Left hindlimb (tissue), 1 donor: ENCODE measurements at places on chromosomes 7 and 10.

- no peak for DNase-seq
Observed at GRCh38 chr7:108384716-108385483, 71.3 kb downstream of the NRCAM start.

DNA sequence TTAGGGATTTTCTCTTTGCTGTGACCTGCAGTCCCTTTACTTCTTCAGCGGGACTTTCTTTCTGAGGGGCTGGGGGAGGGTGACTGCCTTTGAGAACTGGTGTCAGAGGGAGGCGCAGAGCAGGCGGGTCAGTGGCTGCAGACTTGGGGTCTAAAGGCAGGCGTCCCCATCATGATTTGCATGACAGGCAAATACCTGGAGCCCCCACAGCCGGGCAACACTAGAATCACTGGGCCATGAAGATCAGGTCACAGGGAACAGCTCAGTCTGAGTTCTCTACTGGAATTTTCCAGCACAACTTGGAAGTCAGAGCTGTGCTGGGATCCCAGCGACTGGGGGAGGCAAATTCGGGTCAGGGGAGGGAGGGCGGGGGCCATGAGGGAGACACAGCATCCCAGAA is 29.2 kb upstream of the PITRM1 start:
- no peak for DNase-seq

DNA sequence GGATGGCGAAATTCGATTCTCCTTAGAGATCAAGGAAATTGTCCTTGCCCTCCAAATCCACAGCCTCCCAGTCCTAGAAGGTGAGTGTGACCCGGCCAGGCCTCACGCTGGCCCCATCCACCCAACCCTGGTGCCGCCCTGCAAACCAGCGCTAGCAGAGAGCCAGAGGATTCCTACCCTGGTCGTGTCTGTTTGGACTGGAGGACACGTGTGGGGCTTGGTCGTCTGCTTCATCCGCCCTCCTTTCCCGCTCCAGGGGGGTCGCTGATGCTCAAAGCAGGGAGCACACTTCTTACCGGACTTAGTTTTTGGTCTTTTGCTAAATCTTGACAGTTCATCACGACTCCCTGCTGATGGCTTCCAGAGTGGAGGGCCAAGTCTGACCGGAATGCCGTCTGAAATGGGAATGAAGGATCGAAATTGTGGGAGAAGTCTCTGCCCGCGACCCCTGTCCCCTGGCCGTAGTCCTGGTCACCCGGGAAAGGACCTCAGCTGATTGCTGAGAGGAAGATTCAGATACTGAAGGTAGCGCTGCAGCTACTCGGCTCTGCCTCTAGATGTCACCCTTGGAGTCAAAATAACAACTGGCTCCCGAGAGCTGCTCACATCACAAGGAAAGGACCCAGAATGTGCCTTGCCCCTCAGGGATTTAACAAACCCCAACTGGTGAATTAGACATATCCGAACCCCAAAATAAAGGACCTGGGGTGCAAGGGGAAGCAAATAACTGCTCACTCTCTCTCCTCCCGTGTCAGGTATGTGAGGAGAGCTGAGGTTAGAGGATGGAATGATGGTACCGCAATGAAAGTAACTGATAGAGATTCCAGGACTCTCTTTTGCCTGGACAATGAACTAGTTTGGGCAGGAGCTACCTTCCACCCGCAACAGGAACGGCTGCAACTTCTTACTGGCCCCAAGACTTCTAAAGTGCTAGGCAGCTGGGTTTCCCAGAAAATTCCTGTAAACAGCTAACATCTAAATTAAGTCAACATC is 23.5 kb upstream of the ORC5 start:
- DNase-seq = peak; percentile 41

DNA sequence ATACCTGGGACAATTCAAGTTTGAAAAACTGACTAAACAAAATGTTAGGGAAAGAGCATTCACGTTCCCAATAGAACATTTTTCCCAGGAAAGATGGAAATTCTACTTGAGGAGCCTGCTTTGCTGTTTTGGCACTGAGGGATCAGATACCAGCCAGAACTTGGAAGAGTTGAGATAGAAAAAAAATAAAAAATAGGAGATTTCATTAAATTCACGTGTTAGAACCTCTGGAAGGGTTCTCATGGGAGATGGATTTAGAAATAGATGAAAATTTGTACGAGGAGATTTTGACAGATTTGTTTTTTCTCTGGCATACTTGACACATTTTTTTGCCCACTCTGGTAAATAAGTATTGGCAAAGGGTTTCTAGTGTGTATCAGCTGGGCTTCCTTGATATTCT is 63.7 kb downstream of the CELF2 start:
- DNase-seq = no peak

DNA sequence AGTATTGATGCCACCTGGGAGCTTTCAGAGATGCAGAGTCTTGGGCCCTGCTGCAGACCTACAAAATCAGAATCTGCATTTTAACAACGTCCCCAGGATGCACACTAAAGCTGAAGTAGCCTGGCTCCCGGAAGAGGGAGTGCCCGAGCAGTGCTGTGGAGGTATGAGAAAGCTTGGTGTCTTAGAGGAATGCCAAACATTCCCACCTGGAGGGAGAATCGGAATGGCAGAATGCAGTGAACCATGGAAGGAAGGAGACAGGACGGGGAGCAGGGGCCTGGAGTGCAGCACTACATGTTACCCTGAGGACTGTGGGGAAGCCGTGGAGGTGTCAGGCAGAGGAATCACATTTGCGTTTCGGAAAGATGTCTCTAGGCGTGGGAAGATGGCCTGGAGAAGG is 90.9 kb downstream of the AOAH start:
- DNase-seq = no peak

DNA sequence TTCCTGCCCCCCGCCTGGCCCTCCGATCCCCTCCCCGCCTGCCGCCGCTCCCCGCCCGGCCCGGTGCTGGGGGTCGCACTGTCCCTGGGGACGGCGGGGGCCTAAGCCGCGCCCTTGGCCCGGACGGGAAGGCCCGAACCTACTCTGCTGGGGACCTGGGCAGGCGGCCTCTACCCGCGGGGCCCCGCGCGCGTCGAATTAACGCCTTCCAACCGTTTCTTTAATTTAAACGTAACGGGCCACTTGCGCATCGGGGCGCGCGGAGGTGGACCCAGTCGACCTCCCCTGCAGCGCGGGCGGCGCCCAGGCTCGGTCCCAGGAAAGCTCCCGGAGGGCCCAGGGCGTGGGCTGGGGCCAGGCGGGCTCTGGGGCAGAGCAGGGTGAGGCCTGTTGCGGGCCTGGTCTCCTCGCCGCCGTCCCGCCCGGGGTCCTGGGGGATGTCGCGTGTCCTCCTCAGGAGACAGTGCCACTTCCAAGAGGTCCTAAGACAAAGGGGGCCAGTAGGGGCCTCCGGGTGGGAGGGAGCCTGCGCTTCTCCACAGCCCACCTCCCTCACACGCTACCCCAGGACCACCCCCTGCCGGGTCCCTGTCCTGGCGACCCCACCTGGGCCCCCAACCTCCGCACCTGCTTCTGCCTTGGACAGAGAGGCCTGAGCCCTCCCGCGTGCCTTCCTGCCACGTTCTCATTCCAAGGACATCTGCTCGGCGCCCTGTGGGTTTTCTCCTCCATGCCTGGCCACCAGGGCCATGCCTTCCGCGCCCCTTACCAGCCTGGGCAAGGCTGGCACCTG is 658 bp upstream of the PTPRN2 start:
- DNase-seq = no peak

DNA sequence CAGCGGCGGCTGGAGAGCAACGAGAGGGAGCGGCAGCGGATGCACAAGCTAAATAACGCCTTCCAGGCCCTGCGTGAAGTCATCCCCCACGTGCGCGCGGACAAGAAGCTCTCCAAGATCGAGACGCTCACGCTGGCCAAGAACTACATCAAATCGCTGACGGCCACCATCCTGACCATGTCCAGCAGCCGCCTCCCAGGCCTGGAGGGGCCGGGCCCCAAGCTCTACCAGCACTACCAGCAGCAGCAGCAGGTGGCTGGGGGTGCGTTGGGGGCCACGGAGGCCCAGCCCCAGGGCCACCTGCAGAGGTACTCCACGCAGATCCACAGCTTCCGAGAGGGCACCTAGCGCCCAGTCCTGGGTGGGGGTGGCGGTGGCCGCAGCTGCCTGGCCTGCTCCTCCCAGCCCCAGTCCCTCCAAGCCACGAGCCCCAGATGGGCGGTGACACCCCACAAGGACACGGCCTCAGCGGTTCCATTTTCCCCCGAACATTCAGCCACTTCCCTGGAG is 1.3 kb downstream of the BHLHA15 start:
- no peak for DNase-seq

- DNase-seq = no peak
Observed at GRCh38 chr10:128001849-128002248, 94.9 kb downstream of the PTPRE start.

GRCh38 chr10:16644146-16644545 is 122.5 kb upstream of the C1QL3 start:
- DNase-seq = no peak

DNA sequence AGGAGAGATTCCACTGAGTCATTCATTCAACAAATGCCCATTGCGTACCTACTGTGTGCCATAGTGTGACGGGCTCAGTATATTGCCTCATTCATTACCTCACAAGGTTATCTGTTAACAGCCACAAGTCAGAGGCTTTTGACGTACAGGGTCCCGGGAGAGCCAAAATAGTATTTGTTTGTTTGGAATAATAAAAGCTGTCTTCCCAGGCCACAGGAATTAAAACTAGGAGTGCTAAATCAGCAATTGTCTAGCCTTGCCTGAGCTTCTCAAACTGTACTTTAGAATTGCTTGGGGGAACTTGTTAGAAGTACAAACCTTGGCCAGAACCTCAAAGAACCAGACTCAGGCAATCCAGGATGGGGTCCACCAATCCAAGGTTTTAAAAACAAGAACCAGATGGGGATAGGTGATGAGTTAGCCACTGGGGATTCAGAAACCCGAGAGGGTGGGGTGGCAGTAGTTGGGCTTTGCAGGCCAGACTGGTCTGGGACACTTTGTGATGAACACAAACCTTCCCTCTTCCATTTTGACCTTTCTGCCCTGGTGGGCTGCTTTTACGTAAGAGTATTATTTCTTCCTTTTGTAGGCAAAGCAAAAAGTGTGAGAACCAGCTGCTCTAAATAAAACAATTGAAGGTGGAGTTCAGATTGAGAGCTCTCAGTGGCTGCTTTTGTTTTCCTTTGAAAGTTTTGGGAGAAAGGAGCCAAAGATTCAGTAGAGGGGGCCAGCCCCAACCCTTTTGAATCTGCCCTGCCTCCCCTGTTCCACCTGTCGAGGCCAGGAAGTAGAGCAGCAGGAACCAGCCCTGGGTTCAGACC is 113.0 kb upstream of the ANLN start:
- no peak for DNase-seq

- DNase-seq = no peak
Observed at GRCh38 chr10:61157182-61157581, 213.2 kb upstream of the RHOBTB1 start.

GRCh38 chr7:134154581-134155130 is 27.5 kb downstream of the LRGUK start:
- no peak for DNase-seq

DNA sequence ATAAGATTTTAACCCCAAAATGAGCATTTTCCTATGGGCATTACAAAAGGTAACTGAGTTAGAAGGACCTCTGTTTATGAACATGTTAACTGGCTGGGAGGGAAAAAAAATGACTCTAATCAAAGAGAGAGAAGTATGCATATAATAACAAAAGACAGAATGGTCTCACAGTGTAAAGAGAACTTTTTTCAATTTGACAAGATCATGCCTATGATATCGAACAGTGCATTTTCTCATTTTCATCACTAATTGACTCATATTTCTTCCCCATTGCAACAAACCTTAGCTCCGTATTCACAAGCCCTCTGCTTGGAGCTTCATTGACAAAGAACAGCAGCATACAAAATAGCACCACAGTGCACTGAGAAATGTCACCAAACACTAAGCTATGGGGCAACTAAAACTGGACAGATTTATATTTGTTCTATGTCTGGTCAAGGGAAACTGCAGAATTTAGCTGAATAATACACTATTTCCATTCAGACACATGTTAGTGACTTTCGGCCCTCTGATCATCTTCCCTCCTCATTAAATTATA is 45.6 kb downstream of the SMURF1 start:
- no peak for DNase-seq

DNA sequence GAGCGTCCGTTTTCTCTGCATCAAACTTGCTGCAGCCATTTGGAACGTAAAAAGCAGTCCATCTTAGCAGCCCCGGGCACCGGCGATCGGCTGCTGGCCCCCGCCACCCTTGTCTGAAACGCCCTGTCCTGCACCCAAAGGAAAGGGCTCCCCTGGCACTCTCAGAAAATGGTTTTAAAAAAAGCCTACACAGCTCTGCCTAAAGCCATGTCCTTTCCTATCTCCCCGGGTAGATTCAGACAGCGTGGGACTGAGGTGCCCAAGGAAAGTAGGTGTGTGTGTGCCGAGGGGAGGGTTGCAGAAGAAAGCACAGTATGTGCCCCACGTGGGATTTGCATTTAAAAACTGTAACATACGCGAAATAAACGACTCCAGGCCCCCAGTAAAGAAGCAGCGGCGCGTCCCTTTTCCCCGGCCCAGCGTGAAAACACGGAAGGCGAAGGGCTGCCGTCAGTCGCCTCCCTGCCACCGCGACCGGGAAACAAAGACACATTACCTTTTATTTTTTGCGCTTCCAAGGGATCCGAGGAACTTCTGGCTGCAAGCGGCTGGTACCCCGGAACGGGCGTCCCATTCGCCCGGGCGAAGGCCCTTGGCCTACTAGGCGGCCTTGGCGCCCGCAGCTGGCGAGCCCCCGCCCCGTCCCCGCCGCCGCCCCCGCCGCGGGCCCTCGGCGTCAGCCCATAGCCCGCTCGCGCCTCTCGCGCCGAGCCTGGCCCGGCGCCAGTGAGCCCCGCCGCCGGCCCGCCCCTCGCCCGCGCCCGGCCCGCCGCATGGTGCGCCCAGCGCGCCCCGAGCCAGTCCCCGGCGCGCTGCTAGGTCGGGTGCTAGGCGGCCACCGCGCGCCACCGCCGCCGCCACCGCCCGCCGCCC is 304.6 kb downstream of the PRPF18 start:
- peak; percentile 59 for DNase-seq
